Thyroid gland (tissue), 4 donors: ENCODE measurements at places on chromosomes 7 and 10. TPM values are rescaled to one million over a fixed set of nuclear protein-coding genes. Genes with fewer than 3 reads are reported as not detected.

Gene A1CF
- not detected for total RNA-seq

- DNase-seq = no peak
These were observed 290.2 kb downstream of the SDK1 start for GRCh38 chr7:3591219-3591618.

DNA sequence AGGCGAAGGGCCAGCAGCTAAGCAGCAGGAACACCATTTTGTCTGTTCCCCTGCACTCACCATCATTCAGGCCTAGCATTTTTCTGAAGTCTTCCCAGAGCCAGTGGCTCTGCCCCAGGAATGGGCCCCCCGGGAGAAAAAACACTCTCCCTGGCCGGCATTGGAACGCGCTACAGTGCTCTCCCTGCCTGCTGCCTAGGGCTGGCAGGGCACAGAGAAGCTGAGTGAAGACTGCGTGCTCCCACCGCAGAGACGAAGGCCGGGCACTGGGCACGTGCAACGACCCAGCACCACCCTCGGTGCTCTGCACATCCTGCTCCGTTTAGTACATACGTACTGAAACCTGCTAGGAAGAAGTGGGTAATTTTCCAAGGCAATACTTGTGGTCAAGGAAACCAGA lies 34.4 kb downstream of the HSPA12A start:
- no peak for DNase-seq

Gene NPSR1
- total RNA-seq = not detected

GRCh38 chr10:123165445-123166072 lies 11.4 kb downstream of the BUB3 start:
- DNase-seq = no peak

Gene LRIT1
- not detected for total RNA-seq

Gene FAM25C
- total RNA-seq = not detected

- no peak for DNase-seq
These were observed 72.3 kb downstream of the EBF3 start for GRCh38 chr10:129891806-129892205.

GRCh38 chr10:130935128-130935439 lies 376.4 kb downstream of the TCERG1L start:
- no peak for DNase-seq

- no peak for DNase-seq
These were observed 16.9 kb downstream of the SMURF1 start for GRCh38 chr7:99126921-99127553.

GRCh38 chr7:126700807-126701604 lies 551.7 kb downstream of the GRM8 start:
- DNase-seq = peak; percentile 75

DNA sequence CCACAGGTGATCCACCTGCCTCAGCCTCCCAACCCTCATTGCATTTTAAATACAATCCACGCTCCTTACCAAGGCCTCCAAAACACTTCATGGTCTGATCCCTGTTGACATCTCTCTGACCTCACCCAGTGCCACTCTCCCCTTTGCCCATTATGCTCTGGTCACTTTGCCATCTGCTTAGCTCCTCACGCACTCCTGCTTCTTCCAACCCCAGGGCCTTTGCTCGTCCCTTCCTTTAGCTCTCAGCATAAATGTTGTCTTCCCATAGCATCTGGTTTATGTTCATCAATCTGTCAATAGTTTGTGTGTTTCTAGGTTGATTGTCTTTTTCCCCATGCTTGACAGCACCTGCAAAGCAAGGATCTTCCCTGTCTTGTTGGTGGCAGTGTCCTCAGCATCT lies 14.1 kb downstream of the NPFFR1 start:
- DNase-seq = no peak

DNA sequence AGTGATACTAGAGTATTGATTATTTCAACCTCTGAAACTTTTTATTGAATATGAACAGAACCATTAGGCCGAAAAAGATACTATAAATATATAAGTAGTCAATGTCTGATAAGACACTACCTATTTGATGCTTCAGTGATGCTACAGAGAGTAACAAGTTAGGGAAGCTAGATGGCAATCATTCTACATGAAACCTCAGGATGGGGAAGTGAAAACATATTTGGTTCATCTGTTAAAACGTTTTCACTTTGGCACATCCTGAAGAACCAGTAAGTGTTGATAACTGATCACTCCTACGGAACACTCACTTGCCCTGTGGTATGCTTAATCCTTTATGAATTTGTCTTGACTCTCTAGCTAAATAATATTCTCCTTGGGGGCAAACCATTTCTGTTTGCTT lies 1064.9 kb downstream of the NXPH1 start:
- no peak for DNase-seq

DNA sequence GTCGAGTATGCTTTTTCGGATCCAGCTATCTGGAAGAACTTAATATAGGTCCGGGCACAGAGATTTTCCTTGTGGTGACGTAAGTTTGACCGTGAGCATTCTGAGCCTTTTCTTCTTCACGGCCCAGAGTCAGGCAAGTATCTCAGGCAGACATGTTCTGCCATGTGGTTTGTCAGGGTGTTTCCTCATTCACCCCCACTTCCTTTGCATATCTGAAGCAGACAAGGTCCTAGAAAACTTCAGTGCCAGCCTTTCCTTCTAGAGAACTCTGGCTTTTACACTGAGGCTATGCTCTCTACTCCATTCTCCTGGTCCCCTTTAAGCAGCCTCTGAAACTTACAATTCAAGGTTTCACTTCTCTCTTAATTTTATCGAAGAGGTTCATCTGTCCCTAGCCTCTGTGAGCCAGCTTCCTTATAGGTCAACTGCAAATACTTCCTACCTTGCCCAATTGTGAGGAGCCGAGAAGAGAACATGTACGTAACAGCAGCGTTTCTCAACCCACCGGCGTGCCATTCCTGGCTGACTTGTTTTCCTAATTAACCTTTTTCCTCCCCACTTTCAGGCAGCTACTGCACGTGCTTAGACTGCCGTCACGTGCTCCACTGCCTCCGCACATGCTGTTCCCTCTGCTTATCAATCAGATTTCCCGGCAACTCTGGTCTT lies 47.3 kb downstream of the CDCA7L start:
- no peak for DNase-seq

DNA sequence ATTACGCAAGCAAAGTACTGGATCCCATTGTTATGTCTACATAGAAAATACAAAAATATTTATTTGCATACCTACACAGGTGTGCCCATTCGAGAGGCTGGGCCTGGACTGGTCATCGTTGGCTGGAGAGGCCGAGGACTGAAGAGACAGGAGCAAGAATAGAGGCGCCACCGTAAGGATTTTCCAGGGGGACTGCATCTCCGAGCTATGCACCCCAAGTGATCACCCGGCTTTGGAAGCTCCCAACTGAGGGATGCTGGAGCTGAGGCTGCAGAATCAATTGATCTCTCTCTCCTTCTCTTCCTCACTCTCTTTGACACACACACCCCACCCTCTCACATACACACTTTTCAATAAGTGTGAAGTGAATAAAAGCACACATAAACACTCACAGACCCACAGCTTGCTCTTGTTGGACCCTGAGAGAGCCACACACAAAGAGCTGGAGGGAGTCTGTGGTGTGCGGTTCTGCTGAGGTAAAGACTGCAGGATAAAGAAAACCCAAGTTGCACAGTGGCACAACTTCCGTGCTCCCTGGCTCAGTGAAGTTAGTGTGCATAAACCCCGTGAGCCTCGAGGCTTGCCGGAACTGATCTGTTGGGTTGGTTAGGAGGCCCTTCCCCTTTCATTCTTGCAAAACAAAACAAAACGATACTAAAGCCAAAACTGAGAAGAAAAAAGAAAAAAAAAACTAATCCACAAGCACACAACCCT lies at the start of gene AOAH:
Gene AOAH, minus strand, starts transcription at position 544 of the 714 bp plus-strand sequence. Its CDS starts 346 bp downstream, at position 198.
- peak; percentile 34 for DNase-seq

DNA sequence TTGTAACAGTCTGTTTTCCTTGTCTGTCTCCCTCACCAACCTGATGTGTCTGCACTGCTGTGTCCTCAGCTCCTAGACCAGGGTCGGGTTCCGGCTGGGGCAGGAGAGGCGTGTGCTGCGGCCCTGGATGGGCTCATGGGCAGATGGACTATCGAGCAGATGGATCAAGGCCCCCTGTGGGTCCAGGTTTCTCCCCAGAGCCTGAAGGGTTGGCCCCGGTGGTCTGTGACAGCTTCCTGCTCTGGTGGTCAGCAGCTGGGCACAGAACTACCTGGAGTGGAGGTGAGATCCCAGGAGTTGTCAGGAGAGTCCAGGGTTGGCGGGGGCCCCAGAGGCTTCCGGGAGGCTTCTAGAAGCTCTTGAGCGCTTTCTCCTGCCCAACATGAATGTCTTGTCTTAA lies 75.1 kb downstream of the GRK5 start:
- DNase-seq = no peak

DNA sequence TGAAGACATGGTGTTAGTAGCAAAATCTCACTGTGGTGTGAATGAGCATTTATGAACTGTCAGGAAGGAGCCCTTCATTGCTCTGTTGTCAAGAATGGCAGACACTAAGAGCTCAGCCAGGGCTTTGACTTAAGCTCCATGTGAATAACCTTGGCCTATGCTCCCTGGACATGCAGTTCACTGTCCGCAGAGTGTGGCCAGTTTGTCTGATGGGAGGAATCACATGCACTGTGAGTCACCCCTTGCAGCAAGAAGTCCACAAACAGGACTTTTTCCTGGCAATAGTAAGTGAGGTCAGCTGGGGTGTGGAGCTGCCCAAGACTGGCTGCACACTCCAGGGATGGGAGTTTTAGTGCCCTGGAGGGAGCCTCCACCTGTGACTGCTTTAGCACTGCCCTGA lies 49.5 kb downstream of the ZNF37A start:
- no peak for DNase-seq

GRCh38 chr7:100563809-100564400 lies 9.8 kb downstream of the SAP25 start:
- peak; percentile 79 for DNase-seq

Gene ACSM6
- 0.54 TPM for total RNA-seq

DNA sequence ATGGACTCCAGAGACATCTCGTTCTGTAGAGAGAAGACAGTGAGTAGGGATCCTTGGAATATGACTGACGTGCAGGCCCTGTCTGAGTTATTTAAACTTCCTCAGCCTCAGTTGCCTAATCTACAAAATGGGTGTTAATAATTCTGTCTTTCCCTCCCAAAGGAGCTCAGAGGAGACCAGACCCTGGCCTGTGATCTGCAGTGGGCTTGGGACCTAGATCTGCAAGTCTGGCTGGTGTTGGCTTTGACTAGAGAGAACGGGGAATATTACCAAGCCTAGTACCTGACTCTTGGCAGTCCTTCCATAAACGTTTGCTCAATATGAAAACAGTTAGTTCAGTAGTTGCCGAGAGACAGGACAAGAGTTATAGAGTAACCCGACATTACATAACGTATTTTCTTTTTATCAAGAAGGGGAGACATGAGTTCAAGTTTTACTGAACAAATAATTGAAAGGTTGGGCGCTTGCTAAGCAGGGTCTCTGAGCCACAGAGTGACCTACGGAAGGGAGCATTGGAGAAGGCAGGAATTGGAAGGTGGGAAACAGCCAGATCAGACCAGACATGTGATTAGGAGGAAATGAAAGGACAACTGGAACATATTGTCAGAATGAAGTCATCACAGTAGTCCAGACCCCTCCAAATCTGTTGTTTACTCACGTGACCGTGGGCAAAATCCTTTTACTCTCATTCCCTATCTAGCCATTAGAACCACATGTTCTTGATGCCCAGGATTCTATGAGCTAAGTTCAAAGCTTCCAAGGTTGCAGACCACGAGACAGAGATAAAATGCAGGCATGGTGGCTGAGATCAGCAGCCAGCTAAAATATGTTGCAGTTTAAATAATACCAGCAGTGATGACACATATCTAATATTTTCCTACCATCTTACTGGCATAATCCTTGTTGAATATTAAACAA lies 10.9 kb upstream of the CYP3A4 start:
- no peak for DNase-seq

DNA sequence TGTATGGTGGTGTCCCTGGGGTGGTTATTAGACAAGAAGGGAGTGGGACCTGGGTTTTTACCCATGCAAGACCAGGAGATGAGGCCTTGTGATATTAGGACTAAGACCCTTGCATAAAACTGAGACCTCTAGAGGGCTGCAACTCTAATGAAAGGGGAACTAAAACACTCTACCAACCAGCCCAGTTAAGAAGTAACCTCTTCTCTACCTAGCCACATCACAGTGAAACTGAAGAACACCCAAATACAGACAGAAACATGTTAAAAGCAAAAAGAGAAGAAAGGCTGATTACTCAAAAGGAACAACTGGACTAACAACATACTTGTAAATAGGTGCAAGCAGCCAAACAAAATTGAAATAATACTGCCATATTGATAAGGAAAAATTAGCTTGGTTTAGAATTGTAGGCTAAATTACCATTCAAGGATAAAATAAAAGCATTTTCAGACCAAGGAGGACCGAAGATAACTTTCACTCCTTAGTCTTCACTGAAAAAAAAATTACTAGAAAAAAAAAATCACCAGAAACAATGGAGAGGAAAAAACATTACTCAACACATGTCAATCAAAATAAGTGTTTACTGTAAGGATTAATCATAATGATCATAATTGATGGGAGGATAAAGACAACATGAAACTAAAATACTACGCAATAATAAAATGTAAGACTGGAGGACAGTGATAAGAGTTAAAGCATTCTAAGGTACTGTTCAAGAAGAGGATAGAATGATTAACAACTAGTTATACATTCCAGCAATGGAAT lies 27.6 kb downstream of the ERLIN1 start:
- no peak for DNase-seq

DNA sequence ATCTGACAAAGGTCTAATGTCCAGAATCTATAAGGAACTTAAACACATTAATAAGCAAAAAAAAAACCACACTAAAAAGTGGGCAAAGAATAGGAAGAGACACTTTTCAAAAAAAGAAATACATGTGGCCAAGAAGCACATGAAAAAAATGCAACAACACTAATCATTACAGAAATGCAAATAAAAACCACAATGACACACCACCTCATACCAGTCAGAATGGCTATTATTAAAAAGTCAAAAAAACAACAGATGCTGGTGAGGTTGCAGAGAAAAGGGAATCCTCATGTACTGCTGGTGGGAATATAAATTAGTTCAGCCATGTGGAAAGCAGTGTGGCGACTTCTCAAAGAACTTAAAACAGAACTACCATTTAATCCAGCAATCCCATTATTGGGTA lies 119.0 kb downstream of the LMBR1 start:
- no peak for DNase-seq

Gene BMS1
- total RNA-seq = 13.9 TPM

- no peak for DNase-seq
These were observed 196.0 kb downstream of the MAD1L1 start for GRCh38 chr7:2036786-2037185.

DNA sequence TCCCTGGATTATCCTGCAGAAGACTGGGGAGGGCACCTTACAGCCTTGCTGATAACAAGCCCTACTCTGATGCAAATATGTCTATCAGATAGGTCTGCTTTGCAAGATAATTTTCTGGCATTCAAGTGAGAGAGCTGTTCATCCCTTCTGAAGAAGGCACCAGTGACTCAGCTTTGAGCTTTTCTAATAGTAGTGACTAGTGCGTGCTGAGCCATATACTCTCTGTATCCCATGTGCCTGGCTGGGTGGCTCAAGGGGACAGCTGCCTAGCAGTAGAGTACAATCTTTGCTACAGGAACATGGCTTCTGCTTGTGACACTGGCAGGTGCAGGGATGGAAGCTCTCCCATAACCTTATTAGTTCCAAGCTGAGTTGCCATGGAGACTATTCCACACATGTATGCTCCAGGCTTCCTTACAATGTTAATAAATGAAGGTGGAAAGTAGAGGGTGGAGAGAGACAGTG lies 35.0 kb upstream of the ABCB4 start:
- no peak for DNase-seq

Gene ECHDC3
- 85.4 TPM for total RNA-seq

Gene RELN
- 52.3 TPM for total RNA-seq
